HuH-7.5 (cell line): ENCODE measurements at places on chromosomes 2 and 18.

- DNase-seq, result no peak
Observed at GRCh38 chr18:58565021-58565420, 63.9 kb downstream of the ALPK2 start.

- DNase-seq, result no peak
Observed at GRCh38 chr2:159396799-159397198, 110.3 kb upstream of the WDSUB1 start.

DNA sequence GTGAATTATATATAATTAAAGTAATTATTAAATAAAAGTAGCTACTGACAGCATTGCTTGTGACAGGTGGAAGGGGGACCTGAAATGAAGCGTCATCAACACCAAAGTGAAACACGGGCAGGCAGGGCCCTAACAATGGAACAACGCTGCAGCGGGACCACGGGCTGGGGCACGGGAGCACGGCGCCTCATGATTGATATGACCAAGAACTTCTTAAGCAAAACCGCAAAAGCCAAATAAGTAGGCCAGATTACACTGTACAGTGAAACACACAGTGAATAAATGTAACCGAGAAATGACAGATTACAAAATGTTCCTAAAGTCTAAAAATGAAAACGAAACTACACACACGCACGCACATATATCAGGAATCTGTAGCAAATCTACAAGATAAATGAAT lies 81.4 kb downstream of the SNTG2 start:
- DNase-seq, result no peak

DNA sequence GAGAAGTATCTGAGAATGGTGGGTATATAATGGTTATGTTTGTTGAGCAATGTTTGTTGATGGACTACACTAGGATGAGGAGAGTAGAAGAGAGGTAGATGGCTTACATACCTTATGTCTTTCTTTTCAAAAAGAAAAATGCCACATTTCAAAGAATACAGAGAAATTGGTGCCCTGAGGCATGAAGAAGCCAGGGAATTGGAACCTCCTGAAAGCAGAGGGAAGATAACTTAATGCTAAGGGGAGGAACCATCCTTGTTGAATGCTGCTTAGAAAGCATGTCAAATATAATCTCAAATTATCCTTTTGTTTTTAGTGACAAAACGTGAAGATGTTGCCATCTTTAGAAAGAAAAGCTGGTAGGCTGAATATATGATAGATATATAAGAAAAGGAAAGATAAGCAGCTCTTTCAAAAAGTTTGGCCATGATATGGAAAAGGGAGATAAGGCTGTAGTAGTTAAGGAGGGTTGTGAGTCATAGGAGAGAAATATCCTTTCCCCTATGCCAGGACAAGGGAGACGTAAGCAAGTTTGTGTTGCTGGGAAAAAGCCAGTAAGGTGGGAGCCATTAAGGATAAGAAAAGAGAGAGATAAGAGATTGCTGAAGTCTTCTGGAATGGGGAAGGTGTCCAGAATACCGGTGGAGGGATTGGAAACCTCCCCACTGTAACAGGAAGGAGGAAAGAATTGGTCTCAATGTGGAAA lies 66.3 kb downstream of the SCN2A start:
- DNase-seq, result no peak

DNA sequence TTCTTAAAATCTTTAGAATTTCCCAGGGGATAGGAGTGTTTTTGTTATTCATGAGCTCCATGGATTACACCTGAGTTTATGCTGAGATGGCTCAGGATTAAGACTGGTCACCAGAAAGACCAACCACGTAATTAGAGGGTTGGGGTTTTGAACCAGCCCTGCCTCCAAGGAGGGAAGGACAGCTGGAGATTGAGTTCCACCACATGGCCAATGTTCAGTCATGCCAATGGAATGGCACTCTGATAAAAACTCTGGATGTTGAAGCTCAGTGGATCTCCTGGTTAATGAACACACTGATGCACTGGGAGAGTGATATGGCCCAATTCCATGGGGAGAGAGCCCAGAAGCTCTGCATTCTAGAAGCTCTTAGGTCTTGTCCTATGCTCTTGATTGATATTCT lies 38.7 kb upstream of the PTPN4 start:
- DNase-seq, result no peak

GRCh38 chr18:43869451-43870008 lies 592.2 kb upstream of the SYT4 start:
- DNase-seq, result no peak
